ENCODE measurements at places on chromosomes 6 and 20.

- peak; percentile 79 for DNase-seq
Observed at GRCh38 chr20:42429761-42430458, 759.8 kb downstream of the PTPRT start.

GRCh38 chr6:128068119-128068479, 167.2 kb upstream of the THEMIS start:
- DNase-seq: peak; percentile 16

DNA sequence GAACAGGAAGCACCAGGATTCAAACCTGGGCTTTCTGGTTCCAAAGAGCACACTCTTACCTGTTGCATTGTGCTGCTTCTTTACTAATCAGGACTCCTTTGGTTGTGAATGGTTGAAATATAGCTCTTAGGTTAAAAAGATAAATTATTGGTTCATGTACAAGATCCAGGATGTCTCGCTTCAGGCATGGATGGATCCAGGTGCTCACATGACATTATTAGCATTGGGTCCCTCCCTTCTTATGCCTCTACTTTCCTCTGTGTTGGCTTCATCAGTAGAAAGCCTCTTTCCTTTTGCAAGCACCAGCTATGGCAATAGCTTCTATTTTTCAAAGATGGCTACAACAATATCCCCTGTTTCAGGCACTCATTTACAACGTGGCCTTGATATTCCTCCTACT, 217.7 kb upstream of the SULF2 start:
- no peak for DNase-seq

DNA sequence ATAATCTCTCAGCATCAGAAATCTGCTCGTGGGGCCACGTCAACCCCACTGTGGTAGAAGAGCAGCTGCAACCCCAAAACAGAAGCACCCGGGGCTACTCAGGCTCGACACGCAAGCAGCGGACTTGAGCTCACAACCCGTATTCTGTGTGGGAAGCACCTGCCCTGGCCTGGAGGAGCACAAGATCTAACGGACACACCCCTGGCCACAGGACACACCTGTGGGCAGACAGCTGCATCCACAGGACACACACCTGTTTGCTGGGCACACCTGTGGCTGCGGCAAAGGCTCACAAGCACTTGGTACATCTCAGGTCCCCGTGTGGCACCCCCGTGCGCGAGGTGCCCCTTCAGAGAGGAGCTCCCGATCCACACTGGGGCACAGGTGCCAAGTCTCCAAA, 36.5 kb downstream of the ZBTB46 start:
- no peak for DNase-seq

DNA sequence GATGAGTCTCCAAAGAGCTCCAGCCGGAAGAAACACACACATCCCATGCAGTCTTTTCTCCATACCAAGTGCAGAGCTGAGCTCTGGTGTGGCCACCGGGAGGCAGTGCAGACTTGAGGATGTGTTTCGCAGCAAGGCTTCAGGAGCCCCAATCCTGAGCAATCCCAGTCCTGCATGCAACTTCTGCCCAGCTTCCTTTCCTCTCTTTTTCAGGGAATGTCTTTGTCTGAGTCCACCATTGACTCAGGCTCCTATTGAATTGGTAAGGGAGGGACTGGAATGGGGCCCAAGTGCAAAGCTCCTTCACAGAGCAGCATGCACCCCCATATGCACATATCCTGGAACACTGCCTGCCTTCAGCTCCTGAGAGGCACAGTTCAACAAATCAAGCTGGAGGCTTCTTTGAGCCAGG, 50.5 kb upstream of the ASIP start:
- DNase-seq: peak; percentile 86

GRCh38 chr6:87784690-87785089, 82.7 kb upstream of the AKIRIN2 start:
- no peak for DNase-seq

- DNase-seq: peak; percentile 43
Observed at GRCh38 chr20:10856237-10857015, 182.6 kb upstream of the JAG1 start.

Measured in muscle of leg (tissue), 16 donors.